ENCODE measurements at places on chromosomes 5 and 9.
A peak's percentile ranks its signal among the peaks of the same experiment; 100 is the strongest.

DNA sequence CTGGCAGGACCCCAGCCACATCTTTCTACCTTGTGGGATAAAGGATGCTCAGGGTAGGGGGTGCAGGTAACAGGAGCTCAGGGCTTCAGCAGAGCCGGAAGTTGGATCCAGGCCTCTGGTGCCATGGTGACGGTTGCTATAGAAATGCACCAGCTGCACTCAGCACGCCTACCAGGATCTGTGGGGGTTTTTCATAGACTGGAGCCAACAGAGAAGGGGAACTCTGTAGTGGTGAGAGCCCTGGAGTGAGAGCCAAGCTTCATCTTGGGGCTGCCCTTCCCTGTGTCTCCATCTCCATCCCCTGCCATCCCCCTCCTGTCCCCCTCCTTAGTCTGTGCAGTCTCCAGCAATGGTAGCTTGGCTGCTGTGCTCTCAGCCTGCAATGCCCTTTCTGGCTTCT lies 27.5 kb upstream of the BOD1 start:
- DNase-seq, result peak; percentile 94

GRCh38 chr5:42495914-42496313 lies 72.7 kb downstream of the GHR start:
- DNase-seq, result no peak

DNA sequence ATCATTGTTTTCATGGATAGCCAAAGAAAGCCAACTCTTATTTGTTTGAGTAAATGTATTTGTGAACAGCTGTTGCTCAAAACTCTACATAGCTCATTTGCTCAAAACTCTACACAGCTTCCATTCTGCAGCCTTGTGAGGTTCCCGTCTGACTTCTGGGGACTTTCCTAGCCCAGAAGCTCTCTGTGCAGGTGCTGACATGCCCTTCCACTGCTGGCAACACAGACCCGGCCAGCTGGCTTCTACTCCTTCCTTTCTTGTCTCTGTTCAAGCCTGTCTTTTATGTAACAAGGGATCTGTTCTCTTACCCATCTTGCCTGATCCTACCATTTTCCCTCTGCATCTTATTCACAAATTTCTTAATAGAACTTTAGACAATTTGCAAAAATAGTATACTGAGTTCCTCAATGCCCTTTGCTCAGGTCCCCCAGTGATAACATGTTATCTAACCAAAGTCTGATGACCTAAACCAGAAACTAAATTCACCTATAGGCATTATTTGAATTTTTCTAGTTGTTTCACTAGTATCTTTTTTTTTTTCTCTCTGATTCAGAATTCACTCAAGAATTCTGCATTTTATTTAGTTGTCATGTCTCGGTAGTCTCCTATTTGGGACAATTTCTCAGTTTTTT lies 556.5 kb upstream of the SEMA6A start:
- DNase-seq, result peak; percentile 46

DNA sequence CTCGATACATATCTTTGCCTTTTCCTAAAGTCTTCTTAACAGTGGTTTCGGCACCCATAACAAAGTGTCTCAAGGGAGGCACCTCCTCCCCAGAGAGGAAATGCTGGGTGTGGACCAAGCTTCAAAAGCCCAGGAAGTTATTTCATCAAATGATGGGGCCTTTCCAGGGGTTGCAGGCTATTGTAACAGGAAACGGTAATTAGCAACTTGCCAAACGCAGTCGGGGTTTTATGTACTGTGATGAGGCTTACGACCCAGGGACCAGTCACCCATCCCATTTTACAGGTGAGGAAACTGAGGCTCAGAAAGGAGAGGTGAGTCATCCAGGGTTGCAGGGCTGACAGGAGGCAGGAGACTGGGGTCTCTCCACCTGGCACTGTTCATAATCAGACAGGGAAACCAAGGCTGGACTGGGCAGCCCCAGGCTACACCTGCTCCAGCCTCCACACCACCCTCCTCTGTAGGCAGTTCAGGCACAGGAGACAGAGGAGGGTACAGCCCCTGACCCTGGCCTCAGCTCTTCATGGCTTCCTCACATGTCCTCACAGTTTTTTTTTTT lies 30.0 kb upstream of the SUSD3 start:
- no peak for DNase-seq

DNA sequence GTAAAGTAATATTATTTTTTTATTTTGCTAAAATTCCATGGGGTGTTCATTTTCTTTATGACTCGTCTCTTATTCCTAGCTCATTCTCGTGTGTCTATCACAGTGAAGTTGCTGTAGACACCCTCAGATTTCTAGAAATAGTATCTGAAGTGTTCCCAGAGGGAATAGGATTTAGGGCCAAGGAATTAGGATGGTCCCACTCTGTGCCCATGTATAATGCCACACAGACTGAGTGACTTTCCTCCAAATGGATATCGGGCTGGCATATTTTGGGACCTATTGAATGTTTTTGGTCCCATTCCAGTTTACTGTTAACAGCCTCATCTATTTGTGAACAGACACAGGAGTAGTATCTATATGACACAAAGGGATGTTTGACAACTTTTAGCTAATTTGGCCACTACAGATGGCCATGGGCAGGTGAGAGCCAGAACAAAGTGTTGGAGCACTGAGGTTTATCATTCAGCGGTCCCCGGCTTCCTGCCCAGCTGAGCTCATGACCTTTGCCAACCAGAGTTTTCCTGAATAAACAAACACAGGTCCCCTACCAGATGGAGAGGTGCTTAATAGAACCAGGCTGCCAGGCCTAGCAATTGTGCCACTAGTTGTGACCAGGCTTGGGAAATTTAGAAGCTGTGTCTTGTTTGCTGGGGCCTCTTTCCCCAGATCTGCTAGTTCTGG lies 46.9 kb downstream of the MAP1B start:
- DNase-seq, result peak; percentile 96

GRCh38 chr5:153827397-153827796 lies 211.3 kb downstream of the FAM114A2 start:
- peak; percentile 18 for DNase-seq

DNA sequence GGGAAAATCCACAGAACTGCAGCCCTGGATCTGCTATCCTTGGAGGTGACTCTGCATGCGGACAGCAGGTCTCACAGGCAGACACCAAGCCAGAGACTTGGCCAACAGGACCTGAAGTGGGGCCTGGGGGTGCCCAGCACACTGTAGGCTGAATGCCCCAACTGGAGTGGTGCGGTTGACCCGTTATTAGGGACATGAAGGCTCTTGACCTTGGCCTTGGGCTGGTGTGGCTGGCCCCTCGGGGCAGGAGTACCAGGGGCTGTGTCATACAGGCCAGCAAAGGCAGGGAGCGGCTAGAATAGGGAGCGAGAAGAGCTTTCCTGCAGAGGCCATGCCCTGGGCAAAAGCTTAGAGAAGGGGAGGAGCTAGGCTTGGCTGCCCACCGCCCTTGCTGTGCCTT lies 153.2 kb upstream of the MVB12B start:
- DNase-seq, result no peak

DNA sequence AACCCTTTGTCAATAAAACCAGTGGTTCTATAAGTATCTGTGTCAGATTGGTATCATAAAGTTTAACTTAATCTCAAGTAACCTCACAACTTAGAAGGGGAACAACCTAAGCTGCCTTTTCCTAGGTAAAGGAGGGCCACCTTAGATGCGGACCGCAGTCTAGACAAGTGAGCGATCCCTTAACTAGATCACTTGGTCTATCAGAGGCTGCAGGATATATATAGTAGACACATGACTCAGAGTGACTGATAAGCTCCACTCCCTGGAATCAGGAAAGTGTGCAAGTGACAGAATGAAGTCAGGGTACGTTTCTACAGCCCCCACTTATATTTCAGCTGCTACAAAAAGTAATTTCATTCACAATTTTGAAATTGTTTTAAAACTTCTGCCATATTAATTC lies 7.4 kb downstream of the REEP5 start:
- DNase-seq, result no peak

DNA sequence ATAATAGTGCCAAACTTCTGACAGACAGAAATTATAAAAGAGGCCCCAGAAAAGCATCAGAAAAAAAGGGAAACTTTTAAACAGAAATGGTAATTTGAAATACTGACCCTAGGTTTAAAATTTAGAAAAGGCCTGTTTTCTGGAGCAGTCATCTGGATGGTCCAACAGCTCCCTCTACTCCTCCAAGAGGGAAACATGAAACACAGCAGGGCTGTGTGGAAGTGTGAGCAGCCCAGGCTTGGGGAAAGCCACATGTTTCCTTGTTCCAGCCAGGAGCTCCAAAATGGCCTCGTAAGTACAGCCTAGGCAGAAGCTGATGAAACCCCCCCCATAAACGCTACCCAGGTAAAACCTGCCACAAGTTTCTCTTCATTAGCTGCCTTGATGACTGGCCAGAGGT lies 499.3 kb upstream of the ADAMTS16 start:
- no peak for DNase-seq
